Muscle of leg (tissue), 16 donors: ENCODE measurements at places on chromosomes 7 and 10. TPM values are rescaled to one million over a fixed set of nuclear protein-coding genes. Genes with fewer than 3 reads are reported as not detected.

Gene HHEX
- polyA plus RNA-seq = 5.9 TPM

Gene SLC18A3
- polyA plus RNA-seq = not detected

GRCh38 chr7:137987018-137987349 is 14.9 kb downstream of the CREB3L2 start:
- no peak overlapping the region for H3K4me3 ChIP-seq
- peaks cover 63% of the 10 kb centered on the region for H3K4me1 ChIP-seq
- H3K27me3 ChIP-seq = no peaks in the 10 kb centered on the region

DNA sequence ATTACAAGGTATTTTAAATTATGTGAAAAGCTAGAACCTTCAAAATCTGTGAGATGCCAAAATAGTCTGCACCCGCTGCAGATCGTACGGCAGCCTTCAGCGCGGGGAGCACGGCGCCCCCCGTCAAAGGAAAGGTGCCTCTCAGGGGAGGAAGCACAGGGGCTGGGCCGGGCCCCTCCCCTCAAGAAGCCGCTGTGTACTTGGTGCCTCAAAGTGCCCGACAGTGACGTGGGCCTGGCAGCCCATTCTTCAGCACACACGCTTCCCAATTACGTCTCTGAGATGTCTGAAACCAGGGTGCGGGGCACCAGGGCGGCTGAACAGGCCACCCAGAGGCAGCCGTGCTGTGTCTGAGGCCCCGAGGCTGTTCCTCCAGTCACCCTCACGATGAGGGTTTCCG is 116.1 kb downstream of the INPP5A start:
- DNase-seq = no peak
- no peak overlapping the region for H3K4me3 ChIP-seq
- H3K4me1 ChIP-seq = no peaks in the 10 kb centered on the region
- H3K27me3 ChIP-seq = no peaks in the 10 kb centered on the region

DNA sequence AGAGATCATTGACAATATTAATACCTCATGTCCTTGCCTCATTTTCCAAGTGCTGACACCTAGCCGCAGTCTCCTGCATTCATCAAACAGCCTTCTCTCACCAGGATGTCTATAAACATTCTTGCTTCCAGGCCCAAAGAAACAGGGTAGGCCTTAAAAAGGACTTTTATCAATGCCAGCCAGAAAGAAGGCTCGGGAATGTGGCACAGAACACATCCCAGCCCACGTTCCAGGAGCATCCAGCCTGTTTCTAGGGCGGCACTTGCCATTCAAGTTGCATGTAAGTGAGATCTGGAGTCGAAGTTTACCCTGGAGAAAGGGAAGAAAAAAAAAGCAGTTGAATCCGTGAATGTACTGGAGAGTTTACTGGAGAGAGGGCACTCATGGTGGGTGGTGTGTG is 1083.1 kb downstream of the KCNMA1 start:
- H3K27me3 ChIP-seq = no peaks in the 10 kb centered on the region
- no peaks in the 10 kb centered on the region for H3K4me1 ChIP-seq
- H3K36me3 ChIP-seq = no peaks in the 10 kb centered on the region
- no peak overlapping the region for H3K4me3 ChIP-seq

DNA sequence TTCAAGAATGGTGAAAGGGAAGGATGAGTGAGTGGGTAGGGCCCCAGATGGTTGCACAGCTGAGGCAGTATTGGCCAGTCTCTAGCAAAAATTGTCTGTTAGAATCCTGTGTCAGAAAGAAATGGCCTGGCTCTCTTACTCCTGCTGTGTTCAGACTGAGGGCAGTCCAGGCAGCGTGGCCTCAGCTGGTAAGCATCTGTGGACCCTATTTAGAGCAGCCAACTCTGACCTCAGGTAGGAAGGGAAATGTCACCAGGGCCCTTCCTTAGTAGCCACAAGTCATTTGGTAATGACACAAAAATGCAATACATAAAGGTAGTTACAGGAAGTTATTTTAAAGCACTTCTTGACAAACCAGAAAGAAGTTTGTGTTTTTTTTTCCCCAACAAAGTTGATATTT is 1194.7 kb downstream of the CNTNAP2 start:
- no peaks in the 10 kb centered on the region for H3K27me3 ChIP-seq
- no peaks in the 10 kb centered on the region for H3K4me1 ChIP-seq
- H3K36me3 ChIP-seq = no peaks in the 10 kb centered on the region

DNA sequence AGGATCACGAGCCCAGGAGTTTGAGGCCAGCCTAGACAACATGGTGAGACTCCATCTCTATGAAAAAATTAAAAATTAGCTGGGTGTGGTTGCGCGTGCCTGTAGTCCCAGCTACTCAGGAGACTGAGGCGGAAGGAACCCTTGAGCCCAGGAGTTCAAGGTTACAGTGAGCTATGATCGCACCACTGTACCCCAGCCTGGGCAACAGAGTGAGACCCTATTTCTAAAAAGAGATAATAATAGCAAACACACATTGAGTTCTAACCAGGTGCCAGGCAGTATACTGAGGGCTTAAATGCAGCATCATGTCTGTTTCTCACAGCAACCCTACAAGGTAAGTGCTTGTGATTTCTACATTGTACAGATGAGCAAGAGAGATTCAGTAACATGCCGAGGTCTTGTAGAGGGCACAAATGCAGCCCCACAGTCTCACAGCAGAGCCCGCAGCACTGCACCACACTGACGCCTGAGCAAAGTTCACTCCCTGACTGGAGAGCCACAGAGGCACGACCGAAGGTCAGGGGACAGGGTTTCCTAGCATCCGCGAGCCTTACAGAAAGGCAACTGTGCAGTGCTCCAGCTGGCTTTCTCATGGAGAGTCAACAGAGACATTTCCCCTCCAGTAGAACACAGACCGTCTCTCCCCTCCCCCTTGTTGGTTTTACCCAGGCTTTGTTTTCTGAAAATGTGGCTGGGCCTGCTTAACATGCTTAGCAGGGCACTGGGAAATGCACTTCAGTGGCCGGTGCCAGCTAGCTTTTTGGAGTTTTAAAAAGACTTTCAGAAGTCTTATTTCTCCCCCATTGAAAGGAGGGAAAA is 36.5 kb downstream of the PDSS1 start:
- peaks cover 49% of the 10 kb centered on the region for H3K36me3 ChIP-seq
- no peak overlapping the region for H3K4me3 ChIP-seq
- no peak overlapping the region for H3K27ac ChIP-seq
- H3K27me3 ChIP-seq = no peaks in the 10 kb centered on the region

GRCh38 chr7:158374146-158374545 is 213.5 kb downstream of the PTPRN2 start:
- H3K4me3 ChIP-seq = no peak overlapping the region
- H3K4me1 ChIP-seq = no peaks in the 10 kb centered on the region
- H3K36me3 ChIP-seq = no peaks in the 10 kb centered on the region
- DNase-seq = no peak
